SHP77 (cell line): ENCODE measurements at places on chromosomes 1 and 21.

GRCh38 chr1:64265141-64265540 is 61.7 kb downstream of the UBE2U start:
- no peak for DNase-seq

DNA sequence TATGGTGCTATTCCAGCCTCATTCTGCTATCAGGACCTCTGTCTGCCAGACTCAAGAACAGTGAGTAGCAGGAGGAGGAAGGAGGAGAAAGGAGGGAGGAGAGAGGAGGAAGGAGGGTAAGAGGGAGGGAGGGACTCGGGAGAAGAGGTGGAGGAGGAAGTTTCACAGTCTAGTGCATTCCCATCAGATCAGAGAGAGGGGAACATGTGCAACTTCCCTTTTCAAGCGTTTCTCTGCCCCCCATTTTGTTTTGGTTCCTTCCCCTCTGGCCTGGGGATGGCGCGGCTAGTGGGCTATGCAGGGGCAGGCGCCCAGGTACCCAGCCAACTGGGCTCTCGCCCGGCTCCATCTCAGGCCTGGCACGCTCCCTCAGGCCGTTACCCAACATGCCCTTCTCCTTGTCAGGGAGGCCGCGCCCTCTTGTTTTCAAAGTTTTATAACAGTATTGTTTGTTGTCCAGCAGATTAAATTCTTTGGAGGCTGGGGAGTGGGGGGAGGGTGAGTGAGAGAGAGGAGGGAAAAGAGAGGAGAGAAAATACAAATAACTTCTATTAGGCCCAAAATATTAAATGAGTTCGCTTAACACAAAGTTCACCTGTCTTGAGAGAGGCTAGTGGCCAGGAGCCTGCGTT is 56.0 kb downstream of the CD46 start:
- DNase-seq = no peak

- no peak for DNase-seq
Observed at GRCh38 chr1:162902416-162902815, 41.4 kb upstream of the CCDC190 start.

- no peak for DNase-seq
Observed at GRCh38 chr1:116033322-116033721, 57.0 kb downstream of the SLC22A15 start.

- peak; percentile 73 for DNase-seq
Observed at GRCh38 chr1:225508538-225509375, 80.9 kb upstream of the LBR start.

DNA sequence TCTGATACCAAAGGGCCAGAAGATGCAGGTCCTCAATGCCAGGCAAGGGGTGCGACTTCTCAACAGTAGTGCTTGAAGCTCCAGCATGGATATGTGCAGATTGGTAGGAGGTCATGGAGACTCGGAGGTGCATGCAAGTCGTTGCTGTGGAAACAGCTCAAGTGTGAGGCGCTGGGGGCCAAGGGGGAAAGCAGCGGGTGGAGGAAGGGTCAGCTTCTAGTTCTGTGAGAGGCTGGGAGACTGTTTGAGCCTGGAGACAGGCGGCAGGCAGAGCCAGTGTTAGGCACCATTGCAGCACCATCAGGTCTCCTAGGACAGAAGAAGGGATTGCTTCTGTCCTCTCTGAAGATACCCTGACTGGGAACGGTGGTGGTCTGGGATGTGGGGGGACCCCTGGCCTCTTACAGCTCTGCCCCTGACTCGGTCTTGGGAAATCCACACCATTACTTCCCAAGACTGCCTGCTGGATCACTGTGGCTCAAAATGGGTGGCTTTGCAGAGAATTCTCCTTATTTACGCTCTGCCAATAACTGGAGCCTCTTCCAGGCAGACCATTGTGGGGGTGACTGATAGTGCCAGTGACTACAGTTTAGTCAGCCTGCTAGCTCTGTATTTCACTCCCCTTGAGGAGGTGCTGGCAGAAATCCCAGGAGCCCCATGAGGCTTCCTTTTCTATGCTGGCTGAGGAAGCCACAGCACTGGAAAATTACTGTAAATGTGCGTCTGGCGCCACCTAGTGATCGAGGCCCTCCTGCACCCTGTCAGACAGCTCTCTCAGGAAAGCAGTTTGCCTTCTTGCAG is 46.3 kb upstream of the VANGL1 start:
- DNase-seq = peak; percentile 64

DNA sequence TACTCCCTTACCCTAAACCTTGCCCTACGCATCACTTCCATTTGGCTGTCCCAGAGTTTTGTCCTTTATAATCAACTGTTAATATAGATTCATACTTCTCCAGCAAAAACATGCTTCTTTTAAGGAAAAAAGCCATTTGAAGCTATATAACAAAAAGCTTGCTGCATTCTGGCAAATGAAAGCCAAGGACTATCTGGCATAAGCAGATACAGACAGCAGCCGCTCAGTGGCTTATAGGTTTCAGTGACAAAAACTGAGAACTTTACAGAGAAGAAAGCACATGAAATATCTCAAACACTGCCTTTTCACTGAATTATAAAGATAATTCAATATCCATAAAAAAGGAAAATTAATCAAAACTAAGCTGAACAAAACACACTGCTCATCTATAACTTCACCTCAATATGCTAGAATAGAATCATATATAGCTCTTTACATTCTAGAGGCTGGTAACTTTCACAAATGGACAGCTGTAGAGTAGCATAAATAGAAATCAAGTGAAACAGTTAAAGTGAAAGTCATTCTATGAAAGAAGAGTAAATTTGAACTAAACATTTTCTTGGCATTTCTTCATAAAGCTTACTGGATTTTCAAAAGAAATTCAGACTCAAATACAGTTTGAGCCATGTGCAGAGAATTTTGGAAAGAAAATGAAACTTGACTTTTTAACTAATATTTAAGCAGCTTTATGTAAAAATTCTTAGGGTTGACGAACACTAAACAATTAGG is 19.6 kb downstream of the CDC42BPA start:
- no peak for DNase-seq

- peak; percentile 33 for DNase-seq
Observed at GRCh38 chr1:47424336-47424982, 8.4 kb downstream of the FOXE3 start.

DNA sequence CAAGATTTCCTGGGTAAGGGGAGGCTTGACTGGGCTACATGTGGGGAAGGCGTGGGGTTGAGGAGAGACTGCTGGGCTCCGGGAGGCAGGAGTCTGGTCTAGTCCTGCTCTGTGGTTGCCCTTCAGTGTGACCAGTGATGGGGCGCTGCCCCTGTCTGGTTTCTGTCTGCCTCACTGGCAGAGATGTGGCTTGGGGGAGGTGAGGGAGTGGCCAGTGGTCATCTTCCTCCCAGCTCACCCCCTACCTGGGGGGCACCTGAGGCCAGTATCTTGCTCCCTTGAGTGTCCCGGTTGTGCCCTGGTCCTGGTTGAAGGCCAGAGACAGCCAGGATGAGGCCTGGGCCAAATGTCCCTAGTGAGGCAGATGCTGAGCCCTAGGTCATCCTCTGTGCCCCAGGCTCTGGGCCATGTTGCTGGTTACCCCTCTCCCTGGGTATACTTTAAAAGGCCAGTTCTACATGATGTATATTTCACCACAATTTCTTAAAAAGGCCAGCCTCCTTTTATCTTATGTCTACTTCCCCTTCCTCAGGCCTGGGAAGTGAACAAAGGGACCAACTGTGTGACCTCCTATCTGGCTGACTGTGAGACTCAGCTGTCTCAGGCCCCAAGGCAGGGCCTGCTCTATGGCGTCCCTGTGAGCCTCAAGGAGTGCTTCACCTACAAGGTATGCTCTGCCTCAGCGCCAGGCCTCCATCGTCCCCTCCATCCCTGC is 10.5 kb downstream of the FAAH start:
- no peak for DNase-seq

GRCh38 chr1:218226005-218226404 is 59.1 kb upstream of the RRP15 start:
- DNase-seq = no peak

- DNase-seq = no peak
Observed at GRCh38 chr1:89607586-89608318, 25.2 kb upstream of the LRRC8C start.

GRCh38 chr1:225435487-225435886 is 7.6 kb upstream of the LBR start:
- DNase-seq = no peak

- DNase-seq = no peak
Observed at GRCh38 chr1:74652711-74653139, 20.9 kb downstream of the ERICH3 start.

- DNase-seq = no peak
Observed at GRCh38 chr1:47948126-47948525, 49.1 kb downstream of the TRABD2B start.

DNA sequence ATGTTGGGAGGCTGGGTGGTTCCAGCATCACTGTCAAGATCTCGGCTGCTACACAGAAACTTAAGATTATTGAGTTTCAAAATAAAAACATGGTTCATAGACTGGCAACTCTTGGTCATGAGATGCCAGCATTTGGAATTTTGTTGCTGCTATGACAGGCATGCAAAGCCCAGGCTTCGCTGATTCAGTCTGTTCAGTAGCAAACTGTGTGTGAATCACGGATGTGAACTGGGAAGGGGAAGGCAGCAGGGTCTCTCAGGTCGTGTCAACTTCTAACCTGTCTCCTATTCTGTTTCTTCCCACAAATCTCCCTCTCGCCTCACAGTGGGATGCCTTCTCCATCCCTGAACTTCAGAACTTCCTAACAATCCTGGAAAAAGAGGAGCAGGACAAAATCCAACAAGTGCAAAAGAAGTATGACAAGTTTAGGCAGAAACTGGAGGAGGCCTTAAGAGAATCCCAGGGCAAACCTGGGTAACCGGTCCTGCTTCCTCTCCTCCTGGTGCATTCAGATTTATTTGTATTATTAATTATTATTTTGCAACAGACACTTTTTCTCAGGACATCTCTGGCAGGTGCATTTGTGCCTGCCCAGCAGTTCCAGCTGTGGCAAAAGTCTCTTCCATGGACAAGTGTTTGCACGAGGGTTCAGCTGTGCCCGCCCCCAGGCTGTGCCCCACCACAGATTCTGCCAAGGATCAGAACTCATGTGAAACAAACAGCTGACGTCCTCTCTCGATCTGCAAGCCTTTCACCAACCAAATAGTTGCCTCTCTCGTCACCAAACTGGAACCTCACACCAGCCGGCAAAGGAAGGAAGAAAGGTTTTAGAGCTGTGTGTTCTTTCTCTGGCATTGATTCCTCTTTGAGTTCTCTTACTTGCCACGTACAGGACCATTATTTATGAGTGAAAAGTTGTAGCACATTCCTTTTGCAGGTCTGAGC is 25.5 kb downstream of the EIF2D start:
- no peak for DNase-seq

GRCh38 chr1:220176540-220176939 is 82.6 kb downstream of the IARS2 start:
- no peak for DNase-seq

DNA sequence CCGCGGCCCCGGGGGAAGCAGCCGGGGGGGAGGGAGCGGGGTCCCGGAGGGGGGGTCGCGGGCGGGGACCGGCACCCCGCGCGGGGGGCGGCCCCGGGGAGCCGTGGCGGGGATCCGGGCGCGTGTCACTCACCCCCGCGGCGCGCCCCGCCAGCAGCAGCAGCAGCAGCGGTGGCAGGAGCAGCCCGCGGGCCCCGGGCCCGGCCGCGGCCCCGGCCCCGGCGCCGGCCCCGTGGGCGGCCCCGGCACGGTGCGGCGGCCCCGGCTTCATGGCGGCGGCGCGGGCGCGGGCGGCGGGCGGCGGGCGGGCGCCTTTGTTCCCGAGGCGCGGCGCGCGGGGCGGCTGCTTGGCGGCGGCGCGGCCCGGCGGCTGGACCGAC is 252 bp downstream of the SDC3 start:
- no peak for DNase-seq

GRCh38 chr1:115330480-115331013 is 7.5 kb downstream of the NGF start:
- DNase-seq = no peak

DNA sequence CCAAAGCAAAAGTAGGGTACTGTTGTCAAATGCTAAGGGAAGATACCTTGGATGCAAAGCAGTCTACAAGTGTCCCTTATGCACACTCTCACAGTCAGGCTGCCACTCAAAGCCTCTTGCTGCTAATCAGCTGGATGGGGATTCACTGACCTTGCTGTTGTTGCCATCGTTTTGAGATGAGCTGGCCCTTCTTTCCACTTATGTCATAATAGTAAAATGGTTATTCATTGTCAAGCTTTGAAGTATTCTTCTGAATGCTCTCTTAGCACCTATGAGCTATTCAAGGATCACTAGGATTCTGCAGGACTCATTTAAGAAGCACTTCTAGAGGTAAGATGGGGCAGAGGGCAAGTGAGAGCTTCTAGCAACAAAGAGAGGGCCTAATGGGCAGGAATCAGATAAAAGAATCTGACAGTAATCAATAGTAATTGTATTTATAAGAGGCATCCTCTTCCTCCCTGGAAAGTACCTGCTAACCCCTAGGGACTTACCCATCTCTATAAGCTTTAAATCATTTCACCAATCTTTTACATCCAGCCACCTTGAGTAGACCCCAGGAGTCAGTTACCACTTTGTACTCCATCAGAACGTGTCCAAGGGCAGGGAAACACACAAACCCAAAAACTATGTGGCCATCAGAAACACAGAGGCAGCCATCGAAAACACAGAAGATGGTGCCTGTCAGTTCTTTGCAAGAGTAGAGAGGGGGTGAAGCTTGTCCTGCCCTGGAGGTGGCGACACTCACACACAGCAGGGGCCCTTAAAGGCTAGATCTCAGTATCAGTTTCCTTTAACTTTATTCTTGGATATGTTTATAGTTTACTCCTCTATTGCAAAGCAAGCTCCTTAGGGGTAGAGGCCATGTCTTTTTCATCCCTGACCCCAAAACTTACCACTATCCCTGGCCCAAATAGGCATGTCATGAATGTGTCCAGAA is 103.7 kb upstream of the NFIA start:
- DNase-seq = no peak

GRCh38 chr1:45492691-45493090 is 1.7 kb upstream of the TESK2 start:
- no peak for DNase-seq

DNA sequence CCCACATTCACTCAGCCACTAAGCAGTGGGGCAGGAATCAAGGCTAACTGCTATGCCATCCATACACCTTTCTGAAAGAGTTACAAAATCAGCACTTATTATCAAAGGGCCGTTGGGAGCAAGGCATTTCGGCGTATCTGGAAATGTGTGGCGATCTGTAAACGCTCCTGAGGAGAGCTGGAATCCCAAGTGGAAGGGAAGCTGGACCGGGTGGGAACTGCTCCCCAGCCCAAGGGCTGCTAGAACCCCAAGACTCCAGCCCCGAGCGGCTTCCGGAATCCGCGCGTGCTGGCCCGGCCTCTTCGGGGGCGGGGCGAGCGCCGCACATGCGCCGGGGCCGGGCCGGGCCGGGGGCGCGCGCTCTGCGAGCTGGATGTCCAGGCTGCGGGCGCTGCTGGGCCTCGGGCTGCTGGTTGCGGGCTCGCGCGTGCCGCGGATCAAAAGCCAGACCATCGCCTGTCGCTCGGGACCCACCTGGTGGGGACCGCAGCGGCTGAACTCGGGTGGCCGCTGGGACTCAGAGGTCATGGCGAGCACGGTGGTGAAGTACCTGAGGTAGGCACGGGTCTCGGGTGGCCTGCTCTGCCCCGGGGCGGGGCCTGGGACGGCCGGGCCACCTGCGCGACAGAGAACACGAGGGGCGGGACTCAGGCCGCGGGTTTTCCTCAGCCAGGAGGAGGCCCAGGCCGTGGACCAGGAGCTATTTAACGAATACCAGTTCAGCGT is at the start of gene NAXE:
TSS of gene NAXE (plus strand) at position 345 of the 726 bp plus-strand sequence. CDS start at position 374, 29 bp downstream.
- peak; percentile 84 for DNase-seq

GRCh38 chr1:47751193-47751592 is 246.0 kb downstream of the TRABD2B start:
- DNase-seq = no peak
